ENCODE measurements at places on chromosomes 2 and 18.

GRCh38 chr2:154457286-154457685 lies 241.2 kb upstream of the KCNJ3 start:
- no peak for DNase-seq

GRCh38 chr18:65523461-65523860 lies 227.4 kb upstream of the CDH7 start:
- DNase-seq = no peak

DNA sequence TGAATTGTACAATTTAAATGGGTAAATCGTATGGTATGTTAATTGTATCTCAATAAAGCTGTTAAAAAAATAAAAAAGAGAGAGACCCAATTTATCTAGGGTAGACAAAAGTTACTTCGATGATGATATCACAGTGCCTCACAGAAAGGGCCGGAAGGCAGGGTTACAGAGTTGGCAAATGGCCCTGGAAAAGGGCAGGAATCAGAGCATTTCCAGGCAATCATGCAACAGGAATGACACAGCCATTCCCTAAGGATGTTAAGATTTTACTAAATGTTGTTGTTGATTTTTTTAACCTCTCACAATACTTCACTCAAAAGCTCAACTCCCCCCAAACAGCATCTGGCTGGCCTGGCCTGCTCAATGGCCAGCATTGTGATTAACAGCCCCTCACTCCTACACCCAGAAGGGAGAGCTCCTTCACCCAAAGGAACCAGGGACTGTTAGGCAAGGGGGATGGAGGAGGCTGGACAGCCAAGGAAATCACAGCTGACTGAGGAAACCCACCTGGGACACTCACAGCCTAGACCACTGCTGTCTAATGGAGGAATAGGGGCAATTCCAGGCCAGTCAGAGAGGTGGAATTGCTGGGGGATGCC lies 7.7 kb upstream of the SP100 start:
- no peak for DNase-seq

- no peak for DNase-seq
Measured at GRCh38 chr2:128360711-128361110, 42.0 kb upstream of the HS6ST1 start.

DNA sequence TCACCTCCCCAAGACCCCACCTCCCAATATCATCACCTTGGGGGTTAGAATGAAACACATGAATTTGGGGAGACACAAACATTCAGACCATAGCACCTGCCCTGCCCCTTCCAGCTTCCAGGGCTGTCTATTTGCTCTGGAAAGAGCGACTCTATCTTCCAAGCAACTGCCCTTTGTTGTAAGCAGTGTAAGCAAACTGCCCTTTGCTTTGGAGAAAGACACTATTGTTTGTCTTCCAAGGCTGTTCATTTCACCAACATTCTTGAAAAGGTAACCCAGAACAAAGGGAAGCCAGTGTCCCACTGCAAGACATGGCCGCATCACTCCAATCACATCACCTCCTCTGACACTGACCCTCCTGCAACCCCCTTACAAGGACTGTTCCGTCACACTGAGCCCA lies 16.9 kb upstream of the SEH1L start:
- no peak for DNase-seq

DNA sequence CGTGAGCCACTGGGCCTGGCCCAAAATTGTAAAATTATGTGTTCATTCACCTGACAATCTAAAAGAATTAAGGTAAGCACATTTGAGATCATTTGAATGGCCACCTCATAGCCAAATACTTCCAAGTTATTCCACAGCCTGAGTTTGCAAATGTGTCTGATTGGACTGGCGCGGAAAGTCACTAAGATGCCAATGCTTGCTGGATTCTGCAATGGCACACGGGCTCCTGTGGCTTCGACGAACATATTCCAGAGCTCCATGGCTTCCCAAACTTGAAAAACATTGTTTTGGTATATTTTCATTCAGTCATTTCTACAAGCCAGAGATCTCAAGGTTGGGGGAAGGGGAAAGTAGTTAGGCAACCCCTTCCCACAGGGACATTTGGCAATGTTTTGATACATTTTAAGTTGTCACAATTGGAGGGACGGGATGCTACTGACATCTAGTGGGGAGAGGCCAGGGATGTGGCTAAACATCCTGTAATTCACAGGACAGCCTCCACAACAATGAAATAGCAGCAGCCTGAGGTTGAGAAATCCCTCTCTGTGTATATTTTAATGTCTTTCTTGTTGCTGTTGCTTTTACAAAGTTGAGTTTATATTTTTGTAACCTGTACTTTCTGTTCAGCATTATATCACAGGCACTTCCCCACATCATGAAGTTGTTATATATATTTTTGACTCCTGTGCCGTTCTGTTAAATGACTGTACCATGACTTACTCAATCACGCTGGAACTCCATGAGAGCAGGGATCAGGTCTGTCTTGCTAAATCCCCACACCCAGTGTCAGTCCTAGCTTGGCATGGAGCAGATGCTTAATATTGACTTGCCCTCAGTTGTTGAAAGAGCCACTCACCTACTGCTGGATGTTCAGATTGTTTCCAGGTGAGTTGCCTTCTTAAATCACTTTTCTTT lies 56.9 kb downstream of the COL4A4 start:
- no peak for DNase-seq

GRCh38 chr2:174544156-174544555 lies 53.4 kb downstream of the WIPF1 start:
- DNase-seq = no peak

- no peak for DNase-seq
Measured at GRCh38 chr18:8491516-8491915, 117.7 kb upstream of the RAB12 start.

GRCh38 chr2:132038179-132038882 lies 123.4 kb downstream of the ANKRD30BL start:
- DNase-seq = no peak

DNA sequence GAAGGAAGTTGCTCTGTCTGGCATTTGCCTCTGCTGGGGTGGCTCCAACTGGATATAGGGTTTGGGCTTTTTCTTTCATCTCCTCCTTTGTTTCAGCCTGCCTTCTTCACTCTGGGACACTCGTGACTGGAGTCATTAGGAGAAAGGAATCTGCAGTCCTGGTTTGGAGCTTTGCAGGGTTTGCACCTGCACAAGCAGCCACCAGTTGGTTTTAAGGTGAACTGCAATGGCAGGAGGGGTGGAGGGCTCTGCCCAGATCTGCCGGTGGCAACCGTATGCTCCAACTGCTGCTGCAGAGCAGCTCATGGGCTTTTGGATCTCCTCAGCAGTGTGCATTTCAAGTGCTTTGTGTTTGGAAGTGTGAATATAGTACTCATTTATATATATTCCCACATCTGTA lies 131.3 kb upstream of the MGAT5 start:
- no peak for DNase-seq

- no peak for DNase-seq
Measured at GRCh38 chr2:51673628-51674027, 641.7 kb upstream of the NRXN1 start.

GRCh38 chr2:98448441-98449145 lies 3.9 kb downstream of the INPP4A start:
- no peak for DNase-seq

GRCh38 chr18:57018845-57019244 lies 128.0 kb upstream of the BOD1L2 start:
- DNase-seq = no peak

- no peak for DNase-seq
Measured at GRCh38 chr2:85959185-85959584, 70.4 kb upstream of the ST3GAL5 start.

DNA sequence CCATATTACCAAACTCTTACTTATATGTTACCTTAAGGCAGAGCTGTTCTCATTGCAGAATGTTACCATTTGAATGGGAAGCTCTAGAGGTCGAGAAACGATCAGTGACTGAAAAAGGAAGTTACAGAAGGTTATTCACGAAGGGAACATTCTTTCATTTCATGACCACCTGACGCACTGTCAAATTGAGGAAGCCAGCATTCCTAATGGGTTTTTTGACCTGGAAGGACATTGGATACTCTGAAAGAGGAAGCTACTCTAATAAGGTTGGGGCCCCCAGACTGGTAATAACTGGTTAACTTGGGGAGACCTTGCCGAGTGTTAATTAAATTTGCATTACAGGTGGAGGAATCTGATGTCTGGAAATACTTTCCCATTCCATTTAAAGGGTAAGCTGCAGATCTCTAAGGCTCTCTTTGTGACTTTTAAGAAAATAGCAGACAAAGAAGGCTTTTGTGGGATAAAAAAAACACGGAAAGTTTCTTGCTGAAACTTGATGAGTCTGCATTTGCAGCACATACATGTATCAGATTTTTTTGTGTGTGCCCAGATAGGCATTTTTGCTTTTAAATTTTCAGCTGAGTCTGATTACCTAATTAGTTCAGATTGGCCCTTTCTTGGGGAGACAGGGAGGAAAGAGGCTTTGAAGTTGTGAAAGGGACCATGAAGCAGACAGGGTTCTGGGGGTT lies 137.1 kb downstream of the LTBP1 start:
- DNase-seq = no peak

GRCh38 chr2:136809998-136810397 lies 44.7 kb downstream of the THSD7B start:
- no peak for DNase-seq

- DNase-seq = no peak
Measured at GRCh38 chr18:48105317-48105716, 174.9 kb upstream of the SMAD2 start.

DNA sequence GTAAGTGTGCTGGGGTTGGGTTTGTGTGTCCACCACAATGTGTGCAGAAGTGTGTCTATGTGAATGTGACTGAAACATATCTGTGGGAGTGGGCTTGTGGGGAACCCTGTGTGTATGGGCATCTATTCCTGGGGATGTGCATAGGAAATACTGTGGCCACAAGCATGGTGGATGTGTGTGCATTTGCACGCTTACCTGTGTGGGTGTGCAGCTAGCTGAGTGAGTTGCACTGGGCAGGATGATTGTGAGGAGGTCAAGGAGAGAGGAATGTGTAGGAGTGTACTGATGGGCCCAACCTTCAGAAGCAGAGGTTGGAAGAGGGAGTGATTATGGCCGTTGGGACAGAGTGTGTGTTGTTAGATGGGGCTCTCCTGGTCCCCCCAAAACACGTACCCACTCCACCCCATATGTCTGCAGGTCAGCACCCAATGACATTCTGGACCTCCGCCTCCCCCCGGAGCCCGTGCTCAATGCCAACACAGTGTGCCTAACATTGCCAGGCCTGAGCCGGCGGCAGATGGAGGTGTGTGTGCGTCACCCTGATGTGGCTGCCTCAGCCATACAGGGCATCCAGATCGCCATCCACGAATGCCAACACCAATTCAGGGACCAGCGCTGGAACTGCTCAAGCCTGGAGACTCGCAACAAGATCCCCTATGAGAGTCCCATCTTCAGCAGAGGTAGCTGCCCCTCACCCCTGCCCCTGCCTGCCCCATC lies 1.2 kb downstream of the WNT10A start:
- DNase-seq = no peak

DNA sequence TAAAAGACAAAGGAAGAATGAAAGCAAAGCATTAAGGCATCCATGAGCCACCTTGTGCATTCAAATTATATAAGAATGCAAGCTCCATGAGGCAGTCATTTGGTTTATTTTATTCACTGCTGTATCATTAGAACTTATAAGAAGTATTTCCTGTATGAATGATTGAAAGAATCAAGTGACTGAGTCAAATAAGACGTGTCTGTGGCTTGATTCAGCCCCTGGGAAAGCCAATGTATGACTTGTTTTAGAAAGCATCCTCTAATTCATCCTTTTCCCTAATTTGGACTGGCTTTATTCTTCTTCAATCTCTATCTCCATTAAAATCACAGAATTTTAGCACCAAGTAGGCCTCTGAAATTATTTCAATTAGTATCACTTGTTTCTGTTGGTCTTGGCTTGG lies 461.1 kb downstream of the LPIN1 start:
- no peak for DNase-seq

DNA sequence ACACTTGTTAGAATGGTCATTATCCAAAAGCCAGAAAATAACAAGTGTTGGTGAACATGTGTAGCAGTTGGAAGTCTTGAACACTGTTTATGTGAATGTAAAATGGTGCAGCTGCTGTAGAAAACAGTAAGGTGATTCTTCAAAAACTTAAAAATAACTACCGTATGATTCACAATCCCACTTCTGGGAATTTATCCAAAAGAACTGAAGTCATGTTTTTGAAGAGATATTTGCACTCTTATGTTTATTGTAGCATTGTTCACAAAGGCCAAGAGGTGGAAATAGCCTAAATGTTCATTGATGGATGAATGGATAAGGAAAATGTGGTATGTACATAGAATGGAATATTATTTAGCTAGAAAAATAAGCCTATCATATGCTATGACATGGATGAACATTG lies 6.3 kb upstream of the SPP2 start:
- DNase-seq = no peak

DNA sequence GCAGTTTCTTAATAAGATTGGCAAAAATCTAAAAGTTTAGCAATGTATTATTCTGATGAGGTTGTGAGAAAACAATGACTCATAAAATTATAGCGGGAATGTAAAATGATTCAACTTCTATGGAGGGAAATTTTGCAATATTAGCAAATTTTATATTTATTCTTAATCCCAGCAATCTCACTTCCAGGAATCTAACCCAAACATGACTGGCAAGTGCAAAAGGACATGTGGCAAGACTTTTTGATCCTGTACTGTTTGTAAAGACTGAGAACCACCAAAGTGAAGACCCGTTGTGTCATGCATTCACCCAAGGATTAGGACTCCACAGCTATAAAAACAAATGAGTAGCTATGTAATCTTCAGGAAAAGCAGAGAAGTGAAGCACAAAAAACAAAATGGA lies 234.8 kb upstream of the KYNU start:
- no peak for DNase-seq

- DNase-seq = no peak
Measured at GRCh38 chr18:65906621-65907034, 155.8 kb downstream of the CDH7 start.

DNA sequence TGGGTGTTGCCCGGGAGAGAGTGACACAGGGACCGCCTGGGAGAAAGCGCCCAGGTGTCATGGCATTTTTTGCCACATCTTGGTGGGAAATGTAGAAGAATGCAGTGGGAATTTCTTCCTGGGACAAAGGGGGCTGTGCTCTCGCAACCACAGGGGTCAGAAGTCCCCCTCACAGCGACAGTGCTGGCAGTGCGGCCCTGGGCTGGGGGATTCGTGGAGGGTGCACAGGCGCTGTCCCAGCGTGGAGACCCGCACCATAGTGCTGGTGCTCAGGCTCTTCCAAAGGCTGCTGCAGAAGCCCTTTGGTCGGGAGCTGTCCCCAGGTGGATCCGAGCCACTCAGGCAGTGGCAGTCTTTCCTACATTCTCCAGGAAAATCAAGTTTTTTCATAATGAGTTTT lies 128.8 kb upstream of the SOX11 start:
- no peak for DNase-seq

DNA sequence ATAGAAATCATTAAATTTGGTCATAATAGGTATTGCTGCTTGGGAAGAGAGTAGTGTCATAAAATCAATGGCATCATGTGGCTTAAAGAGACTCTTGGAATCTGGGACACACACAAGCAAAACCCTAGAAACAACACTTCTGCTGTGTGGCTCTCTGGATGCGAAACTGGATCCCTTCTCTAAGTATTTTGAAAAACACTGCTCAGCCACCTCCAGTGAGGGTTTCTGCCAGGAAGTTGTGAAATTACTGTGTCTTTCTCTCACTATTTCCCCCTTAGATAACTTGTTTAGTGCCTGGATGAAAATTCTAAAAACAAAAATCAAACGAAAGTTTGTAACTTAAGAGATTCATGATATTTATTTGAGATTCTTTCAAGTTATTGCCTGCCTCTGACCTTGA lies 163.8 kb downstream of the RHBDD1 start:
- DNase-seq = no peak

Data from activated T-helper 1 cell treated with Interleukin-2 at 50 U/mL for 16 hours (primary cell).